ENCODE measurements at places on chromosomes 3 and 15.

- no peak overlapping the region for H3K27ac ChIP-seq
- H3K4me3 ChIP-seq: peak overlapping the region; percentile 32
- H3K4me1 ChIP-seq: peaks cover 5% of the 10 kb centered on the region
- no peaks in the 10 kb centered on the region for H3K27me3 ChIP-seq
- no peaks in the 10 kb centered on the region for H3K36me3 ChIP-seq
- DNase-seq: no peak
Observed at GRCh38 chr3:120567370-120568201, 28.6 kb upstream of the NDUFB4 start.

DNA sequence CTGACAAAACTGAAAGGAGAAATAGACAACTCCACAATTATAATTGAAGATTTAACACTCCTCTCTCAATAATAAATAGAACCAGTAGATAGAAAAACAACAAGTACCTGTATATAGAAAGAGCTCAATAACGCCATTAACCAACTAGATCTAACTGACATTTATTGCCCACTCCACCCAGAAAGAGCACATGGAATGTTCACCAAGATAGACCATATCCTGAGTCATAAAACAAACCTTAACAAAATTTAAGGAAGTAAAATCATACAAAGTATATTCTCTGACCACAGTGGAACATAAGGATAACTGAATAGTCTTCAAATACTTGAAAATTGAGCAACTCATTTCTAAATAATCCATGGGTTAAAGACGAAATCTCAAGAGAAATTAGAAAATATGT lies 25.1 kb downstream of the KBTBD12 start:
- H3K36me3 ChIP-seq: no peaks in the 10 kb centered on the region
- H3K4me3 ChIP-seq: no peak overlapping the region
- H3K4me1 ChIP-seq: no peaks in the 10 kb centered on the region
- no peak overlapping the region for H3K27ac ChIP-seq
- DNase-seq: no peak

DNA sequence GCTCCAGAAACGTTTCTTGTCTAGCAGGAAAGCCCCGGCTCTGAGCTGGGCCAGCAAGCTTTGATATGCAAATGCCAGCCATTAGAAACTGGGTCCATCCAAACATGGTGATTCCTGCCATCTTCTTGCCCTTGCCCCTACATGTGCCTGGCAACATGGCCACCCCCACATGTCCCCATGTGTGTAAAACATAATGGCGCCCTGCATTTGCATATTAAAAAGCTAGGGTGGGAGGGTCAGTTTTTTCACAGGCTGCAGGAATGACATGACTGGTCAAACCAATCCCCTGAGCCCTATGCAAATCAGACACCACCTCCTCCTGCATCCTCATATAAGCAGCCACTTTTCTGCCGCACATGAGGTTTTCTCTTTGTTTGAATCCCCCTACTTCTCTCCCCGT lies 21.2 kb downstream of the GPR156 start:
- H3K27ac ChIP-seq: no peak overlapping the region
- DNase-seq: no peak
- H3K4me1 ChIP-seq: no peaks in the 10 kb centered on the region

DNA sequence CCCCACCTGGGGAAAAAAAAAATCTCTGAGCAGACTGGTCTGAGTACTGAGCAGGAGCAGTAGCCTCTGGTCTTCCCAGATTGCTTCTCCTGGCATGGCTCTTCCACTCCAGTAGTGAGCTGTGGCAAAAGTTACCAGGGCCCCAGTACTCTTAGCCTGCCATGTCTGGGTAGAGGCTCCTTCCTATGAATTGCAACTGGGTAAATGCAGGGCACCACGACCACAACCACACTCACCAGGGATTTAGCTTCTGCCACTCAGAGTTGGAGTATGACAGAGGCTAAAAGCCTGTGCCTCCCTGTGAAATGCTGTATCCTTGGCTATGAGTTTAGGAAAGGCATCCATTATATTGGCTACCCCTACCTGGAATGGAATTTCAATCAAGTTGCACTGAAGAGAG lies 67.9 kb upstream of the CCDC54 start:
- H3K4me1 ChIP-seq: peaks cover 2% of the 10 kb centered on the region
- DNase-seq: no peak
- H3K27ac ChIP-seq: no peak overlapping the region
- no peak overlapping the region for H3K4me3 ChIP-seq
- no peaks in the 10 kb centered on the region for H3K36me3 ChIP-seq
- peaks cover 12% of the 10 kb centered on the region for H3K27me3 ChIP-seq

DNA sequence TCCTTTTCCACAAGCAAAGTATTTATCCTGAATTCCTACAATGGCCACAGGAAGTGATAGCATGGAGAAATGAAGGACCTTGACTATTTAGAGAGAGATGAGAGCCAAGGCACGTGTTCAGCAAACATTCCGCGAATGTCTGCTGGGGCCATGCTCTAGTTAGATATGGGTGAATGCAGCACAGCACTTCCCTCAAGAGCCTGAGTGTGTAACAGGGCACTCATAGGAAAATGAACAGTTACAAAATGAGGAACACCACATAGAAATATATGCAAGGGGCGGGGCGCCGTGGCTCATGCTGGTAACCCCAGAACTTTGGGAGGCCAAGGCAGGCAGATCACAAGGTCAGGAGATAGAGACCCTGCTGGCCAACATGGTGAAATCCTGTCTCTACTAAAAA lies 406.9 kb downstream of the NR2F2 start:
- H3K36me3 ChIP-seq: no peaks in the 10 kb centered on the region
- H3K27ac ChIP-seq: no peak overlapping the region
- no peaks in the 10 kb centered on the region for H3K4me1 ChIP-seq
- H3K27me3 ChIP-seq: no peaks in the 10 kb centered on the region

All from activated naive CD8-positive, alpha-beta T cell treated with anti-CD3 and anti-CD28 coated beads for 36 hours (primary cell).